T-helper 2 cell (primary cell): ENCODE measurements at places on chromosomes 16 and 17.

DNA sequence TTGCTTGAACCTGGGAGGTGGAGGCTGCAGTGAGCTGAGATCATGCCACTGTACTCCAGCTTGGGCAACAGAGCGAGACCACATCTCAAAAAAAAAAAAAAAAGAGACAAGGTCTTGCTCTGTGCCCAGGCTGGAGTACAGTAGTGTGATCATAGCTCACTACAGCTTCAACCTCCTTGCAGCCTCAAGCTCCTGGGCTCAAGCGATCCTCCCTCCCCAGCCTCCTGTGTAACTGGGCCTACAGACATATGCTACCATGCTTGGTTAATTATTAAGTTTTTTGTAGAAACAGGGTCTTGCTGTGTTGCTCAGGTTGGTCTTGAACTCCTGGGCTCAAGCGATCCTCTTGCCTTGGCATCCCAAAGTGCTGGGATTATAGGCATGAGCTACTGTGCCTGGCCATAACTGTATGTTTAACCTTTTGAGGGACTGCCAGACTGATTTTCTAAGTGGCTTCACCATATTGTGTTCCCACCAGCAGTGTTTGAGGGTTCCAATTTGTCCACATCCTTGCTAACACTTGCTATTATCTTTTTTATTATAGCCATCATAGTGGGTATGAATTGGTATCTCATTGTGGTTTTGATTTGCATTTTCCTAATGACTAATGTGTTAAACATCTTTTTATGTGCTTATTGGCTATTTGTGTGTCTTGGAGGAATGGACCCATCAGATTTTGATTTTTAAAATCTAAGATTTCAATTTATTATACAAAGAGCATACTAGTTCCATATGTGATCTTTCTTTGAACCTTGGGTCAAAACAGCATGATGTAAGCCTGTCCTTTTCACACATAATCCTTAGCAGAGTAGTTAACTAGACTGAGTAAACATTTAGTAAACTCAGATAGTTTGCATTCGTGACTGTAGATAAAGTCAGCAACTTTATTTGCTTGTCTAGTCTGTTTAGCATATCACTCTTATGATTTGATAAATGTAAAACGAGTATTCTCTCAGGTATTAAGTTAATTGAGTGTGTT, 38.1 kb upstream of the KPNB1 start:
- no peak for DNase-seq

GRCh38 chr17:38867968-38868816, 1.7 kb upstream of the LASP1 start:
- DNase-seq: no peak

- no peak for DNase-seq
Observed at GRCh38 chr16:27470567-27471431, 68.8 kb downstream of the IL21R start.

DNA sequence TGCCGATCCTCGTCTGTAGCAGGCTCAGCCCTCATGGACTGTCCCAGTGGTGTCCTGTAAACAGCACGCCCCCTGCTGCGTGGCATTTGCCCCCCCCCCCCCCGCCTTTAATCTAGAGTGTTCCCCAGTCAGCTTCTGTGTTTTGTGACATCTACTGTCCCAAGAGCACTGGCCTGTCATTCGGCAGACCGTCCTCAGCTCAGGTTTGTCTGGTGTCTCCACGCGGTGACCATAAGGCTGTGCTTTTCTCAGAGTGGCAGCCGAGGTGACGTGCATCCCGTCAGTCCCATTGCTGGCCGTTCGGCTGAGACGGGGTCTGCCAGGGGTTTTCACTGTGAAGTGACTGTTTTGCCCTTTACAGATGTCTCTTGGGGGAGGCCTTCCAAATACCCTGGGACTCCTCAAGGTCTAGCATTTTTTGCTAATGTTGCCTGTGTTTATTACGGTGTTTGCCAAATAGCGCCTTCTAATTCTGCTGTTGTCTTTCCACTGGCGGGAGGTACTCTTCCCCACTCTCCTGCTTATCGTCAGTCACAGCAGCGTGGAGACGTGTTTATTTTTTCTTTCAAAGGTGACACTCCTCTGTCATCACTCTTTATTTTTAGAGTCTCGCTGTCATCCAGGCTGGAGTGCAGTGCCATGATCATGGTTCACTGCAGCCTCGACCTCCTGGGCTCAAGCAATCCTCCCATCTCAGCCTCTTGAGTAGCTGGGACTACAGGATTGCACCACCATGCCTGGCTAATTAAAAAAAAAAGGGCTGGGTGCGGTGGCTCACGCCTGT, 5.7 kb upstream of the MRPL12 start:
- DNase-seq: no peak

DNA sequence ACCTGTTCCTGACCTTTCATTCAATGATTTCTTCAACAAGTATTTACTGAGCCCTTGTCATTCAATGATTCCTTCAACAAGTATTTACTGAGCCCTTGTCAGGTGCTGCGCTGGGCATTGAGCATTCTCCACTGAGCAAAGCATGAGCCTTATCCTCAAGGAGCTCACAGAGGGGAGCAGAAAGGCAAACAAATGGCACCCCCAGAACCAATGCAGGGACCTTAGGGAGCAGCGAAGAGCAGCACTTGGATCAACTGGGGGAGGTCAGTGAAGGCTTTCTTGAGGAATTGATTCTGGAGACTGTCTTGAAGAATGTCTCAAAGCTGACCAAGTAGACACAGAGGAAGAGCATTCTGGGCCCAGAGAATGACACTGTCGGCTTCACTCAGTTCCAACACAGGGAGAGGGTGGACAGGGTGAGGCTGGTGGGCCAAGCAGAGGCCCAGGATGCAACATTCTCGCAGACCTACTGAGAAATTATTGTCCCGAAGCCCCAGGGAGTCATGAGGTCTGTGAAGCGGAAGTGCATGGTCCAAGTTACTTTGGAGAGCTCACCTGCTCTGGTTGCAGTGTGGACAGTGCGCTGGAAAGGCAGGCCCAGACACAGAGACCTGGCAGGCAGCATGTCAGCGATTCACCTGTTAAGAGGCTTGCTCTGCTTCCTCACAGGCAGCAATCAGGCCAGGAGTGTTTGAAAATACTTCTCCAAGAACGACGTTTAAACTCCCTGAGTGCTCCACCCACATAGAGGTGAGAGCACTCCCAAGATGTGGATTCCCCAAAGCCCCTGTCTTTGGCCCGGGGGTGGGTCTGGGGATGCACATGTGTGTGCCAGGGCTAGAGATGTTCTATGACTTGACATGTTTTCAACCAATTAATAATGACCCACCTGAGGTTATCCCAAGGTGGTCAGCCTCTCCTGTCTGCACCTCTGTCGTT, 3.2 kb upstream of the MPO start:
- no peak for DNase-seq

DNA sequence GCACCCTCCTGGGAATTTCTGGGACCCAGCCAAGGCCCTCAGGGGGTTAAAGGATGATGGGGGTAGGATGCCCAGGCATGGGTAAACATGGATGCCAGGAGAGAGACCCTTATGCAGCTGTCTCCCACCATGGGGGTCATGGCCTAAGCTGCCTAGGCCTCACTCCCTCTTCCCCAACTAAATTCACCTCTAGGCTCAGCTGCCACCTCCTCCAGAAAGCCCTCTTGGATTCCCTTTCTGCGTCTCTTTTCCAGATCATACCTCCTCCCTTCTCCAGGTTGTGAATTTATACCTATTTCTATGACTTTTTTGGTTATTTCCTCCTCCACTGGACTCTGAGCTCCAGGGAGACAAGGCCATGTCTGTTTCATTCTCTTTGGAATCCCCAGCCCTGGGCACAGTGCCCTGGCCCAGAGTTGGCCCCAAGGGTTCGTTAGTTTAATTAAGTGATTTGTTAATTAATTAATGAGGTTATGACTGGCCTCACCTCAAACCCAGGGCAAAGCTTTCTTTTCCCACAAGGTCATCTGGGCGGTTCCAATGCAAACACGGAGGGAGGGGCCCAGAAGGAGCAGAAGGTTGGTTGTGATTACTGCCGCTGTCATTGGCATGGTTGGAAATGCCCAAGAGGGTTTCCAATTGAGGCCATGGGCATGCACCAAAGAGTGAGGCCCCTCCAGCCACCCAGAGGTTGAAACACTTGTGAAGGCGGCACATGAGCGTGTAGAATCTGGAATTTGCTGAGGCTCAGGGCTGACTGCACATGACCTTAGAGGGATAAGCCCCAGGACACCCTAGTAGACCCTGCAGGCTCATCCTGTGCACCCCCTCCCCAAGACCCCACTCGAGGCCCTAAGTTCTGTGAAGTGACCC, 6.9 kb upstream of the KRT17 start:
- no peak for DNase-seq

GRCh38 chr16:58605562-58605961, 24.1 kb downstream of the CNOT1 start:
- no peak for DNase-seq

DNA sequence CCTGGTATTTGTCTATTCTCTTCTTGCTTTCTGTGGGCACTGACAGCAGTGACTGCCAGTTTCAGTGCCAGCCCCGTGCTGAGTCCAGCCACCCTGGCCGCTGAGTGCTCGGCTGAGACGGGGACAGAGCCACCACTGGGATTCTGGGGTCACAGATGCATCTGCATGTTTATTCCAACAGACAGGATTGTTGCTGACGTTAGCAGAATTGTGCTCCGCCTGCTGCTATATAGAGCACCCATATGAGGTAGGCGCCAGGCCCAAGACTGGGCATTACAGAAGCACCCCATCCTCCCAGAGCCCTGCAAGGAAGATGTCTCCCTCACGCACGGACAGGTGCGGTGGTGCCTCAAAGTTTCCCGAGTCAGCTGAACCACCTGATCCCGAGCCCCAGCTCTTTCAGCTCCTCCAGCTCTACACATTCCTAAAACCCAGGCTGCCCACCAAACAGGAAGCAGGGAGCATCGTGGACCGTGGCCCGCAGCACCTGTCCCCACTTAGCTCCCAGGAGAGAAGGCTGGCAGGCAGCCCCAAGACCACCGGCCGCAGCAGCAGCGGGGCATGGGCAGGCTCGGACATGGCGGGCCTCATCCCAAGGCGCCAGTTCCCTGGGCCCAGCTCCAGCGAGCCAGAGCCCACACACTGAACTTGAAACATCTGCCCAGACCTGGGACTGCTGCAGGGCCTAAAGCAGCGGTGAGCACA, 44.9 kb upstream of the RASD1 start:
- no peak for DNase-seq

GRCh38 chr16:89697161-89697615, 4.3 kb downstream of the SPATA2L start:
- no peak for DNase-seq

DNA sequence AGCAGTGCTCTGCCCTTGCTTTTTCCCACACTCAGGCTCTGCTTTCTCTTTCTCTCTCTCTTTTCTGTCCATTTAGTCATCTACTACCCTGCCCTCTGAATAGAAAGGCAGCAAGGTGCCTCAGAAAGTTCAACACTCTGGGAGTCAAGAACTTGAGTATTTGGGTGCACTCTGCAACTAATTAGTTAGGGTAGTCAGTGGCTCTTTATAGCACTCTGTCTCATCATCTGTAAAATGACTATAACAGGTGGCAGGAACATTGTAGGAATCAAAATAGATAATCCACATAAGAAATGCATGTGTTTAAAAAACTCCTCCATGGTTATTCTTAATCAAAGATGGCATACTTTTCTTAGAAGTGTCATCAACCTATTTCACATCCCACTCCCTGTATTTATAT, 7.2 kb downstream of the OR2C1 start:
- no peak for DNase-seq

GRCh38 chr17:34527136-34527907, 52.1 kb upstream of the TMEM132E start:
- no peak for DNase-seq

- DNase-seq: no peak
Observed at GRCh38 chr17:13540546-13540945, 61.2 kb downstream of the HS3ST3A1 start.

DNA sequence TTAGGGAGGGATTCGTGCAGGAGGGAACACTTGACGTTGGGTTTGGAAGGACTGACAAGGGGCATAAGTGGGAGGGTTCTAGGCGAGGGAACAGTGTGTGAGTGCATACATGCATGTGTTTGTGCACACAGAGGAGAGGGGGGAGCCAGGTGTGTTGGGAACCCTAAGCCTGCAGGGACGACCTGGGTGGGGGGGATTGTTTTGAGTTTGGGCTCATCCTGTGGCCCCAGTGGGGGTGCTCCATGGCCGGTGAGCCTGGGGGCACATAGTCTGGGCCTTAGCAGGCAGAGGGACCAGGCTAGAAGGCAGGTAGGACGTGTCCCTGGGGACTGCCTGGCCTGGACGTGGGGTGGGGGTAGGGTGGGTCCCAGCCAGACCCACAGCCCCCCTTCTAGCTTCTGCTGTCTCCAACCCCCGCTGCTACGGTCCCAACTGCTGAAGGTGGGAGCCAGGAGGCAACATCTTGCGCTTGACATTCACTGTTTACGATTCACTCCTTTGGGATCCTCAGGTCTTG, 11.9 kb upstream of the RASD1 start:
- DNase-seq: no peak

GRCh38 chr17:32256701-32257019, 9.0 kb upstream of the RHBDL3 start:
- DNase-seq: no peak

DNA sequence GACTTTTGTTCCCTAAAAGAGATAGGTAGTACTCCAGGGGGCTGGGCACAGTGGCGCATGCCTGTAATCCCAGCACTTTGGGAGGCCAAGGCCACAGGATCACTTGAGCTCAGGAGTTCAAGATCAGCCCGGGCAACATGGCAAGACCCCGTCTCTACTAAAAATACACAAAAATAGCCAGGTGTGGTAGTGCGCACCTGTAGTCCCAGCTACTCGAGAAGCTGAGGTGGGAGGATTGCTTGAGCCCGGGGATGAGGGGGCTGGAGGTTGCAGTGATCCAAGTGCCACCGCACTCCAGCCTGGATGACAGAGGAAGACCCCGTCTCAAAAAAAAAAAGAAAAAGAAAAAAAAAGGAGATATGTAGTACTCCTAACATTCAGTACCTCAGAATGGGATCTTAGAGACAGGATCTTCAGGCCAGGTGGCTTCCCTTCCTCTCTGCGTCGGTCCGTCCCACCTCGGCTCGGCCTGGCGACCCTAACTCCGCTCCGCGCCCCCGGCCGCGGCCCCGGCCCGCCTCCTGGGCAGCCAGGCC, 89.6 kb downstream of the CDC27 start:
- no peak for DNase-seq

DNA sequence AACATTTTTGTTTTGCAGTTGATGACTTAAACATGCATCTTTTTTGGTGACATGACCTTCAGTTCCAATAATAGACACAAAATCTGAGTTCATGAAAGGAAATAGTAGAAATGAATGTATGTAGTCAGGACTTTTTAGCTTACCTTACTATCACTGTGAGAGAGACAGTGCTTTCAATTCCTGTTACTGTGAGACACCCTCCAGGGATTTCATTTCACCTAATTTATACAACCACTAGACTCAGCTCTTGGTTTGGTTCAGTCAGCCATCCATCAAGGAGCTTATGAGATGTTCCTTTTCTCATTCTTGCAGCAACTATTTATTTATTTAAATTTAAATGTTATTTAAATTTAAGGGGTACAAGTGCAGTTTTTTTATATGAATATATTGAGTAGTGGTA, 77.9 kb downstream of the MAP2K4 start:
- no peak for DNase-seq
